Epithelial cell of prostate (primary cell): ENCODE measurements at places on chromosomes 6 and 20.

- DNase-seq = no peak
These were observed 675.8 kb downstream of the HACE1 start for GRCh38 chr6:104183816-104184435.

DNA sequence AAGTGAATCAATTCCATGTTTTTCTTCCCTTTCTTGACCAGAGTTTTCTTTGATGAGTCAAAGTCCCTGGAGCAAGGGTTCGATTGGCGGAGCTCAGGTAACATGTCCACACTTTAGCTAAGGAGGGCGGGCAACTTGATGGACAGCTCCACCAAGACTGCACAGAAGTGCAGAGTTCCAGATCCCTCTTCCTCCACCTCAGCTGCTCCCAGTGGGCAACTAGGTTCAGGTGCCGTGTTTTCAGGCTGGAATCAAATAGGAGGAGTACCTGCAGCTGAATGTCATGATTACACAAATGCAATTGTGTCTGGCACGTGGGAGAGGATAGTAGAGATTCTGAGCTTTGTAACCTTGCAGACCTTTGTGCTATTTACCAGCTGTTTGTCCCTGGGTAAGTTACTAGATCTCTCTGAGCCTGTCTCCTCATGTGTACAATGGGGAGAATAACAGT, 1.9 kb upstream of the ELMO2 start:
- no peak for DNase-seq

DNA sequence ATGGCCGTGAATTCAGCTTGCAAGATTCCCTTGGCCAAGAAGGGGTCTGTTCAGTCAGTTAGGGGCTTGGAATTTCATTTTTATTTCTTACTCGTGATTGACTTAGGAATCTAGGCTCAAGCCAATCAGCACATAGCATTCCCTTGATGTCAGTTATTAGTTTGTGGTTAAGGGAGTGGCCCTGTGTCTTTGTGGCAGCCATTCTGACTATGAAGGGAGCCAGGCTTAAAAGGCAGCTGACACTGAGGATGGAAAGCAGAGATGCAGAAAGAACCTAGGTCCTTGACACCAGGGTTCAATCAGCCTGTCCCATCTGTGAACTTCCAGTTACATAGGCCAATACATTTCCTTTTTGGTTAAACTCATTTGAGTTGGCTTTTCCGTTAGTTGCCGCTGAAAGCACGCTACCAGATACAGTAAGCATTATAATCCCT, 48.1 kb downstream of the MCUR1 start:
- DNase-seq = no peak

- peak; percentile 31 for DNase-seq
These were observed 119.7 kb downstream of the MYLK4 start for GRCh38 chr6:2630891-2631571.

- DNase-seq = no peak
These were observed 115.1 kb upstream of the TOP1 start for GRCh38 chr20:40913224-40914185.

DNA sequence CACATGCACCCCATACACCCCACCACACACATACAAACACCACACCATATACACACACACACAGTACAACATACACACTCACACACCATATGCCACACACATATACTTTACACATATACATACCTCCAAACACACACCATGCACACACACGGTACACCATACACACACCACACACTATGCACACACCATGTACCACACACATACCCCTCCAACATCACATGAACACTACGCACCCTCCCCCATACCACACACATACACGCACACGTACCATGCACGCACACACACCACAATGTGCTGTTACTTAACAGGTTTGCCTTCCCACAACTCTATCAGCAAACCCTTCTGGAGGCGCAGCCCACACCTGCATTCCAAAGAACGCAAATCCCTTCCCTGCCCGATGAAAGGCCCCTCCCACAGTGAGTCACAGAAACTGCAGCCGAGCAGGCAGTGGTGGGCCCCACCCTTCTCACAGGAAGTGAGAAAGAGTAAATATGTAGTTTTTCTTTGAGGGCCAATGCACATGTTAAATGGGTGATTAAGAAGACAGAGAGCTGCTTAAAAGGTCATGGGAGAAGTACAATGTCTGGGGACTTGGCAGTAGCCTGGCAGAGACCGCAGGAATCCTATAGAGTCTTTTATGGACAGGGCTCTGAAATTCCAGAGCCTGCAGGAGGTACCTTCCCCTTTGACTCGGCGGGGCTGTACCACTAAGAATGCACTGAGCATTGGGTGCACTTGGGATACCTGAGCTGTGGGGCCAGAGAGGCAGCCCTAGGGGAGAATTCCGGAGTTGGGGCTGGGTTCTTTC, 34.1 kb upstream of the EZR start:
- DNase-seq = peak; percentile 99

GRCh38 chr6:123888771-123889513, 85.3 kb downstream of the NKAIN2 start:
- DNase-seq = no peak

- DNase-seq = peak; percentile 18
These were observed 197.8 kb downstream of the HAO1 start for GRCh38 chr20:7742479-7742878.

- DNase-seq = peak; percentile 80
These were observed 96.3 kb downstream of the FOXF2 start for GRCh38 chr6:1485678-1486077.

GRCh38 chr6:134455319-134455718, 137.4 kb upstream of the SGK1 start:
- DNase-seq = no peak

GRCh38 chr20:62765432-62766070, 30.7 kb upstream of the MRGBP start:
- DNase-seq = no peak

DNA sequence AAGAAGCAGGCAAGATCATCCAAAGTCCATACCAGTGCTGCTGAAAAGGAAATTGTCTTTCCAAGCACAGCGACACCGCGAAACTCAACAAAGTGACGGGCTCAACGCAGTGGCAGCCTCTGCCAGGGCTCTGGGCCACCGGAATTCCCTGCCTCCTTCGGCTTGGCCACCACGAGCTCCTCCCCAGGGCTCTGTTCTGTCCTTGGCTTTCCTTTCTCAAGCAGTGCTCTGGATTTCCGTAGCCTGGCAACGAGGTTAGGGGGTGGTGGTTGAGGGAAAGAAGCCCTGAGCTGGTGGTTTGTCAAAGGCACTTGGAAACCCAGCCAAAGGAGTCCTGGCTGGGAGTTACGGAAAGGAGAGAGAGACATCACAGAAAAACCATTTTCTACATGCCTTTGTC, 31.2 kb downstream of the PRR18 start:
- DNase-seq = no peak

GRCh38 chr6:16969699-16970655, 131.9 kb upstream of the STMND1 start:
- no peak for DNase-seq

DNA sequence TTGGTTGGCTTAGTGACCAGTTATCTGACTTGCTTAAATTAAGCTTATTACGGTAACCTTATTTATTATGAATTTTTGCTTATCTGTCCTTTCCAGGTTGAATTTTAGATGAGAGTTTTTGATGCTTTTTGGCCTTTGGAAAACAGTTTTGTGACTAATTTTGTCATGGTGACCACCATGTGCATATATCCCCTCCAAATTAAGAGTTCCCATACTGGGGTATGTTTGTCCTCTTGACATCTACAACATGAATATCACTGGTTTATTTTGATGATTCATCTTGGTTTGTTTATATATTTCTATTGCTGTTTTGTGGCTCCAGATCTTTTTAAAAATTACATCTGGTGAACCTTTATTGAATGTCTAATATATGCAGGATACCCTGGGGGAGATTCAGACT, 61.4 kb downstream of the PHF20 start:
- no peak for DNase-seq

GRCh38 chr6:107064579-107065065, 36.6 kb downstream of the MTRES1 start:
- DNase-seq = no peak

GRCh38 chr6:75526502-75527127, 33.0 kb upstream of the FILIP1 start:
- DNase-seq = no peak

DNA sequence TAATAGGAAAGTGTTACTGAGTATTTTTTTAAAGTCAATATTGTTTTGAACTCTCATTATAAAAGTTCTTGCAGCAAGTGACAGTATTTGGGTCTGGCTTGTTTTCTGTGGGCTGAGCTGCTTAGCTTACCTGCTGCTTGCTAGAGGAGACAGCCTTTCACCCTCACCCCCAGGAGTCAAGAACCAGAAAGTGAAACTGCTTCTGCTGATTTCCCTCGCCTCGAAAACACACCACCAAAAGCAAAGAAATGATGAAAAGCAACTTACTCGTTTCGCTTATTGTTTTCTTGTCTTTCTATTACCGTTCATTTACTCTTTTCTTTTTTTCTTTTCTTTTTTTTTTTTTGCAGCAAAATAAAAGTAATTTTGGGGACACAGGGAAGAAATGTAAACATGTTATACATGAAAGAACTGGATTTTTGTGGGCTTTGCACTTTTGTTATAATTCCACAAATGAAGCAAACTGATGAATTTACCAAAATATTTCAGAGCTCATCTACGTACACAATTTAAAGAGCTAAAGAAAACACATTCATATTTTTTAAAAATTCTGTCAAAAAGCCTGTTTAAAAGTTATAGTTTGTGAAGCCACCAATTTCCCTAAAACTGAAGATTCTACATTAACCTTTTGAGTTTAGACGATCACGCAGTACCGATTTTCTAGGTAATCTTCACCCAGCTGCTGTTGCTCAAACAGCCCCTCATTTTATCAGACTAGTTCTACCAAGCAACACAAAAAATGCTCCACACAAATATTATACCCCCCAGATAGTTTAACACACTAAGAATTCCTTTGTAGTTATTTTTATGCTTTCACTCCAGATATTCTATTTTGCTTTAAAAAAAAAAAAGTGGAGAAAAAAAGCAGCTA, 1.7 kb downstream of the SCML4 start:
- no peak for DNase-seq

DNA sequence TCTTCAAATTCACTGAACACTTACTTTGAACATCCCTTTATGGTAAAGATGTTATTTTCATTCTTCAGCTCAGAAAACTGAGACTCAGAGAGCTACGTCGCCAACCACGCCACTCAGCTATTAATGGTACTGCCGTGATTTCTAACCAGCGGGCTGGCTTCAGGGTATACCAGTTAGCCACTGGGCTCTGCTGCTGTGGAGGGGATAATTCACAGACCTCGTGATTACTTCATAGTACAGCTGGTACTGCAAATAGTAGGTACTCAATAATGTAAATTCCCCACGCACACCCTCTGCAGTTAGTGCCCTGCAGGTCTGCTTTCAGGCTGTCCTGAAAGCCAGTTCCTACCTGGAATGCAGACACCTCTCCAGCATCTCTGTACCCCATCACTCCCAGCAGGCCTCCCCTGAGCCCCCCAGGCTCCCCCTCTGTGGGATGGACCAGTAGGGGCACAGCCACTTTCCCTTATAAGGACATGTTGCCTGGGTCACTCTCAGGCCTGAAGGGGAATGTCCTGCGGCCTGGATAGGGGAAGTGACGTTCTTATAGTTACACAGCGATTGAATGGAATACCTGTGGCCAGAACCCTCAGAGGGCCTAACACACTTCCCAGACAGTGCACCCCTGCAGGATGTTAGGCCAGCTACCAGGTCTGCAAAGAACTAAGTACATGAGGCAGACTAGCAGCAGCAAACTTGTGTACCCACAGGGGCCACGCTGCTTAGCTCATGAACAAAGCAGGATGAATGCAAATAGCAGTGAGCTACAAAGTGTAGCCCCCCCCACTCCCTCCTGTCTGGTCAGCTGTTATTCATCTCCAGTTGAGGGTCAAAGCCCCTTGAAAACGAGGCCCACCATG, 1.3 kb upstream of the OCSTAMP start:
- no peak for DNase-seq

DNA sequence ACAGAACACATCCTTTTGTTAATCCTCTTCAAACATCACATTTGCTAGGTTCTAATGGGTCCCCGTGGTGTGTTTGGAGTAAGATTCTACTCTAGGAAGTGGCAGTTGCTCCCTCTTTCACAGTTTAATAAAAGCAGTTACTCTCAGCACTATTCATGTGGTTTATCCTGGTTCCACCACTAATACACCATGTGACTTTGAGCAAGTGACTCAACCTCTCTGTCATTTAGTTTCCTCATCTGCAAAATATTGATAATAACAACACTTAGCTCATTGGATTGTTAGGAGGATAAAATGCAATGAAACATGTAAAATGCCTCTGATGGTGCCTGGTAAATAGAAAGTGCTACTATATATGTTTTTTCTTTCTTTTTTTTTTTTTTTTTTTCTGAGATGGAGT, 488.0 kb upstream of the NOX3 start:
- DNase-seq = no peak

DNA sequence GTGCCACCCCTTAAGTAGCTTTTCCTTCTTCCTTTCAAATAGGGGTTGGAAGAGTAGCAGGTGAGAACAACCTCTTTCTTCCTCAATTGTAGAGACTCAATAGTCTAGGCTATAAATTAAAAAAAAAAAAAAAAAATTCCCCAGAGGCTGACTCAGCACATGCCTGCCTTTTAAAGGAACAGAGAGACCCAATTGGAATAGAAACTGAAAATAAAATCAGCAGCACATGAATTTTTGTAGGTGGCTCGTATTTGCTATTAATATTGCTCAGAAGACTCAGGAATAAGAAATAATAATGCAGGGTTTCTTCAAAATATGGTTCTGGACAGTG, 19.3 kb downstream of the TOP1 start:
- no peak for DNase-seq

- no peak for DNase-seq
These were observed 118.1 kb downstream of the UST start for GRCh38 chr6:148864941-148865340.

- no peak for DNase-seq
These were observed 621.8 kb downstream of the CDH26 start for GRCh38 chr20:60579941-60580515.

DNA sequence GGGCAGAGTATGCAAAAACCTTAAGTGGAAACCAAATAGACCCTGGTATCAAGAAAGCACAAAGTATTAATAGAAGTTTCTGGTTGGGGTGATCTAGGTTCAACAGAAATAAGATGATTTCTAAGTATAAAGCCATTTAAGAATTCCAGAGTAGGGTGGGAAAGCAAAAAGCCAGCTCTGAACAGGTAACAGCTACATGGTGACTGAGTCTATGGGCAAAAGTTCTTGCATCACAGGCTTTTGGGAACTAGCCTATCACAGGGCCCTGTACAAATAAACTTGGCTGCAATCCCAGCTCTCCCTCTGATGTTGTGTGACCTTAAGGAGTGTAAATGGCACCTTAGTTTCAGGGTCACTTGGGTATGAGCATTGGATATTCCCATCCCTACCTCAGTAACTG, 5.5 kb downstream of the TCF19 start:
- no peak for DNase-seq

DNA sequence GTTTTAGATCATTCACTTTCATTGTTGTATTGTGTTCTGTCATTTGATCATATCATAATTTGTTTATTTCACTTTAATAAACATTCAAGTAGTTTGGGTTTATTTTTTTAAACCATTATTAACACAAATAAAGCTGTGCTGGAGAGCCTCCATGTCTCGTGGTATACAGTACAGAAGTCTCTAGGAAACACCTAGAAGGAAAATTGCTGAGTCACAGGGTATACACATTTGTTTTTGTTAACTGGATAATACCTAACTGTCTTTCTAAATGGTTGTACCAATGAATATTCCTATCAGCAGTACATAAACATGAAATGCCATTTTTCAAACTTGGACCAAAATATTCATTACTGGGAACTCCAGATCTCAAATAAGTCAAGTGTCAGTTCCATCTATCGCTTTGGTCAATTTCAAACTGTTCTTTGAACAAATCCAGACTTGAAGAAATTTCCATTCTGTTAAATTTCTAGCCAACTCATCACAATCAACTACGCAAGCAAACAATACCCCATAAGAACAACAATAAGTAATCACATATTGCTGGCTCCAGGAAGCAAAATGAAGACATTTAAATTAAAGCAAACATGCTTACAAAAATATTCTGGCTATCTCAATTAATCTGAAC, 138.1 kb downstream of the ATXN1 start:
- no peak for DNase-seq
